ENCODE measurements at places on chromosomes 3 and 15.

GRCh38 chr15:91522605-91523332 lies 330.7 kb upstream of the SLCO3A1 start:
- peak; percentile 28 for DNase-seq

- DNase-seq, result no peak
Observed at GRCh38 chr3:56903231-56903782, 101.6 kb upstream of the ARHGEF3 start.

DNA sequence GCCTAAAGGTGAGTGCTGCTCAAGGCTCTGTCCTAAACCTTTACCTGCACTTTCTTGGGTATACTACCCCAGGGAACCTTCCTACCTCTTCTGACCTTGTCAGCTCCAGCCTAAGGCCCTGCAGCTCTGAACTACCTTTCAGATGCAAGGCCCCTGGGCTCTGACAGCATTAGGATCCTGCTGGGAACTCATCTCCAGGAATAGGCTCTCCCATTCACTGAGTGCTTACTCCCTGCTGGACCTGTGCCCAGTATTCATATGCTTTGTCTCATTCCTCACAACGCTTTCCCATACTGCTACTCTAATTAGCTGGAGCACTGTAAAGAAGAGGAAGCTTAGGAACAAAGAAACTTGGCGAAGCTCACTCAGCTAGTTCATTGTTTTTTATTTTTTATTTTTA lies 53.8 kb upstream of the RAB6B start:
- no peak for DNase-seq

DNA sequence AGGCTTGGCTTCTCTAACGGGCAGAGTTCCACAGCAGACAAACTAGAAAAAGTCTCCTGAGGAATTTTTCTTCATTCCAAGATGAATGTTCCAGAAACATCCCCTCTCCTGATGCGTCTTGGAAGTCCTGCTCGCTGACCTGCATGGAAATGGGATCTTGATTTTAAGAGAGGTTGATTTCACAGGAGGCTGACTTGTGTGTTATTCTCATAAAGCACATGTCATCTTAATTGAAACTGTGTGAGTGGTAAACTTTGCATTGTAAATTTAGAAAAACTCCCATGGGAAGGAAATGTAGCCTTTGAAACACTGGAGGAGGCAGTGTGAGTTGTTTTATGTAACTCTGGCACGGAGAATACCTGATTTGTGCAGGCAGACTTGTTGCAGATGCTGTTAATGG lies 337.8 kb upstream of the NR2E3 start:
- DNase-seq, result no peak

DNA sequence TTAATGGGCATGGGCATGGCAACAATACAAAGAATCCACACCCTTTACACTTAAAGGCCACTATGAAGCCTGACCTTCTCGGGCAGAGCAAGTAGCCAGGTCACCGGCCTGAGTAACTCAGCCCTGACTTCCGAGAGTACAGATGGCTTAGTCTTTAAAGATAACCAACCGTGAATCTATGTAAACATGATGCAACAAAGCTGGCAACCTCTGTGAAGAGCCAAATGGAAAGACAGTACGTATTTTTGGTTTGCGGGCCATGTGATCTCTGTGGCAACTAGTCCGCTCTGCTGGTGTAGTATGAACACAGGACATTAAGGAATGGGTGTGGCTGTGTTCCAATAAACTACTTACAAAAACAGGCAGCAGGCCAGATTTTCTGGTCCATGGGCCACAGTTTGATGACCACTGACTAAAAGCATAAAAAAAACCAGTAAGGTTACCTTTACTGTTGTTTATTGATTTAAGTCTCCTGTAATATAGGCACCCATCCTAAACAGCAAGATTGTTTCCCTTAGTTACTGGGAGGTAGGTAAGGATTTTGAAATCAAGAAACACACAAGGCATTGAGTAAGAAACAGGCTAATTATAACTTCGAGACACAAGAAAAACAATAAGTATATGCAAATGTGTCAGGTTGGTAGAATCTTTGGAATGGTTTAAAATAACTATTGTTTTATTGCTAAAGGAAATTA lies 14.5 kb downstream of the RIOX2 start:
- no peak for DNase-seq

GRCh38 chr3:121477589-121477988 lies 68.2 kb downstream of the POLQ start:
- no peak for DNase-seq

- no peak for DNase-seq
Observed at GRCh38 chr15:40543631-40544294, 21.1 kb downstream of the CCDC32 start.

GRCh38 chr3:116524453-116525210 lies 79.3 kb upstream of the LSAMP start:
- no peak for DNase-seq

DNA sequence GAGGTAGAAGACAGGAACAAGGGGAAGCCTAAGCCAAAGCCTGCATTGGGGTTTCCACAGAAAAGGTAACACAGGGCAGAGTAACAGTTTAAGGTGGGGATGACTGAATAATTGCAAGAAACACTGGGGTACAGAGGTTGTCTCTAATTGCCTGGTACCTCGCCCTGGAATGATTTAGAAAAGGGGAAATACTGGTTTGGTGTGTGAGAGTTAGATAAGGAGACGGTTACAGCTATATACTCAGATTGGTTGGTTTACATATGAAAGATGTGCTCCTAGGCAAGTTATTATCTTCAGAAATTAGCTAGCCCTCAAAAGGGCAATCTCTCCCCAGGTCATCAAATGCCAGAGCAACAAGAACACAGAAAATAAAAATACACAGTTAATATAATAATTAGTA lies 58.8 kb downstream of the SMARCC1 start:
- no peak for DNase-seq

DNA sequence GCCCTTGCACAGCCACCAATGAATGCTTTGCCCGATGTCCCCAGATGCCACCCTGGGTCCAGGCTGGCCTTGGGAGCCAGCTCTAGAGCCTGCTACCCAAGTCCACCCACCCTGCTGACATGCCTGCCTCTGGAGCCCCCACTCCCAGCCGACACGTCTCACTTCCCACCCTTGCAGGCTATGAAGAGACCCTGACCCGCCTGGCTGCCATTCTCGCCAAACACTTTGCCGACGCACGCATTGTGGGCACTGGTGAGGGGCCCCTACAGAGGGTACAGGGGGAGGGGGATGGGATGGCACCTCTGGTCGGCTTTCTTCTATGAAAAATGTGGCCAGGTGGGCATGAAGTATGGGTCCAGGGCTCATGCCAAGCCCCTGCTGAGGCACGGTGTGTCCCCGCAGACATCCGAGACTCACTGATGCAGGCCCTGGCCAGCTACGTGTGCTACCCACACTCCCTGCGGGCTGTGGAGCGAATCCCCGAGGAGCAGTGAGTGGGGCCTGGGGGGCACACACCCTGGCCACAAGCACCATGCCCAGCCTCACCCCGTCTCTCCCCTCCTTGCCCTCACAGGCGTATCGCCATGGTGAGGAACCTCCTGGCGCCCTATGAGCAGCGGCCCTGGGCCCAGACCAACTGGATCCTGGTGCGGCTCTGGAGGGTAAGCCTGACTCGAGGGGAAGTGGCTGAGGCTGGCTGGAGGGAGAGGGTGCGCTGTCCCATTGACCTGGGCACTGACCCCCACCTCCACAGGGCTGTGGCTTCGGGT lies 6.0 kb downstream of the AMIGO3 start:
- DNase-seq, result no peak

DNA sequence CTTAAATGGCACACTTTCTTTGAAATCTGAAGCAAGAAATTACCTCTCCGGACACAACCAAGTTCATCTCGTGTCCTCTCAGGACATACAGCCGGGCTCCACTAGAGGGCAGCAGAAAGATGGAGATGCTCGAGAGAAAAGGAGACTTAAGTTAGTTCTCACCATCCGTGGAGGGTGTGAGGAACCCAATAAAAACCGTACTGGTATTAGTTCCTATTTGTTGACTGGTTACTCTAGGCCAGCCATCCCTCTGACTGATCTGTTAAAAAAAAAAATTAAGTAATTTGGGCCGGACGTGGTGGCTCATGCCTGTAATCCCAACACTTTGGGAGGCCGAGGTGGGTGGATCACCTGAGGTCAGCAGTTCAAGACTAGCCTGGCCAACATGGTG lies 7.9 kb upstream of the CYP11A1 start:
- DNase-seq, result peak; percentile 64

DNA sequence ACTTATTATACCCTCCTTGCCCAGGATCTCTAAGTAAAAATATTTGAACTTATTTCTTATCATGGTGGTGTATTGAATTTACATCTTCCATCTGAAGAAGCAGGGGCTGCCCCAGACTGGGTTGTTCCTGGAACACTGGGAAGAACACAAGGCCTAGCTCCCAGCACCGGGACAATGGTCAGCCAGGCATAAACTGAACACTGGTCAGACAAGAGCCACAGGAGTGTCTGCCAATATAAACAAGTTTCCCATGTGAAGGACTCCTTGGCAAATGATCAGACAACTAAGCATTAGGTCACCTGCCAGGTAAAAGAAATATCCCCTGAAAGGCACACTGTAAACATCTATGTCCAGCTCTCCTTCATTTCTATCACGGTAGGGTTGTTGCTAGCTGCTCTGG lies 172.4 kb downstream of the ATP8B4 start:
- no peak for DNase-seq

DNA sequence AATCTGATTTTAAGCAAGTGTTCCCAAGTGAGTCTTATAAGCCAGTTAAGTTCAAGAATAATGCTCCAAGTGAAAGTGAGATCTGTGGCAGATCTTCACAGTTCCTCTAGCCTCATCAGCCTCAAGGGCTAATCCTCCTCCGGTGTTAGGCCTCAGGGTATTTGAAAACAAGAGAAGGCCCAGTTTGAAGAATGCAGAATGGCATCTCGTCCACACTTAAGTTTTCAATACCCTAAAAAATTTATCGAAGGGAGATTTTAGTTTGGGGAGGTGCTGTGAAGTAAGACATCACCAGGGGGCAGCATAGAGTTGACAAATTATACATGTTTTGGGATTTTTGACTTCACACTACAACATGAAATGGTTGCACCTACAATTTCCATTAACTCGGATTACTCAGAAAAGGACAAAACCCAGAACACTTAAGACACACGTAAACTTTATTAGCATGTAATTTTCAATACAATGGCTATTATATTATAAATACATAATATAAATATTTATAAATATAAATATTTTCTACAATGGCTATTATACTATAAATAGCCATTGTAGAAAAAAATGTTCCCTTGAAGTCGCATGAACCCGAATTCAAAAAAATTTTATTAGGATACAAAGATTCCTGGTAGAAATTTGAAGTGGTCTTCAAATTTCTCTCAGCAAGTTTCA lies 2.3 kb upstream of the TMEM266 start:
- DNase-seq, result peak; percentile 50

DNA sequence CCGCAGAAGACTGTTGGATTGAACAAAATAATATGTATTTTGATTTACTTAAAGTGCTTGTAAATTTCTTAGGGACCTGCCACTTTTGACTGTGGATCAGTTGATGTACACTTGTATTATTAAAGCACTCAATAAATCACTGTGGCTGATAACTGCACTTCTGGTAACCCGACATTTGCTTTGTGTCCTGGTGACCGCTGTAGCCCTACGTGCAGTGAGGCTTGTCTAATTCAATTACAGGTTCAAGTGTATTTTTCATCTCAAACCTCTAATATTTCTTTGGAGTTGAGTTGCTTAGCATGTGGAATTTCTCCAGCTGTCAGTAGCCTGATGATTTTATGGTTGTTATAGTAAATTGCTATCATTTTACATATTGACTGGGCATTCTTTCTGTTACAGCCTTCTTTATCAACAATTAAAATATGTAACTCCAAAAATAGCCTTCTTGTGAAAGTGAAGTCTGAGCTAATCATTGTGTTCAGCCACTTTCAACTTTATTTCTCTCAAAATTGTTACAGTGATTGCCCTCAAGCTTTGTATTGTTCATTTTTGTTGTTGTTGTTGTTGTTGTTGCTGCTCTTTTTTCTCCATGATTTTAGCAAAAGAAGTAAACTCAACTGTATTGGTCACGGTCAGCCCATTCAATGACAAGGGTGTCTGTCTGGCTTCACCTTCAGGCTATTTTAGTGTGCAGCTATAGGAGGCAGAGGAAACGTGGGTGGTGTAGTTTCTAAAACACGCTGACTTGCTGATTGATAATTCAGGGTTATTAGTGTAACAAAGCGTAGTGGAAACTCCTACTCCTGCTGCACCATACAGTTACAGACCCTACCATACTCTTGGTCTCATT lies 215.1 kb upstream of the UBE2E1 start:
- no peak for DNase-seq

DNA sequence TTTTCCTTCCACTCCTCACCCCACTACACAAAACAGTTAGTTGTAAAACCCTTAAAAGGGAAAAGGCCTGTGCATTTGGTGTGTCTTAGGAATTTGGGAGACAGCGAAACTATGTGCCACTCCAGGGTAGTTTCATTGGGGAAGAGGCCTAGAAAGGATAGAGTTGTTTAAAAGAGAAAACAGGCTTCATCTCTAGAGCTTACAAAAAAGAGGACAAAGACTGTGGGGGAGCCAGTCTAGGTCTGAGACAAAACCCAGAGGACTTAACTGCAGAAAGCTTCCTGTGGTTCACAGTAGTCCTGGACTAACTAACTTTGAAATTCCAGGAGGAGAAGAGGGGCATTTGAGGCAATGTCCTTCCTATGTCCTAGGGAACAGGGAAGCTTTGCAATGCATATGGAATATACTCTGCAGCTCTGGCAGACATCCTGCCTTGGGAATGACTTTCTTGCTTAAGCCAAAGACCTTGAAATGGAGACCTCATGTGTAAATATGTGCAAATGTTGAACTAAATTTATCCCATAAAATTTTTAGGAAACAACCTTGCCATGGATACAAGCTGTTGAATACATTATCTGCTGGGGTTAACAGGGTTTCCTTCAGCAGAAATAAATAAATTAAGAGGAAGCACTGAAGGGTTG lies 159.4 kb downstream of the LSAMP start:
- DNase-seq, result no peak

GRCh38 chr15:71509139-71509538 lies 301.2 kb upstream of the NR2E3 start:
- no peak for DNase-seq

GRCh38 chr15:51760805-51761204 lies 9.4 kb downstream of the TMOD2 start:
- DNase-seq, result no peak

- no peak for DNase-seq
Observed at GRCh38 chr15:89768071-89768500, 8.0 kb upstream of the MESP2 start.

All from NCI-H2171 (cell line).